ENCODE measurements at places on chromosomes 2 and 18.
A peak's percentile ranks its signal among the peaks of the same experiment; 100 is the strongest.

- DNase-seq, result no peak
Measured at GRCh38 chr2:219109471-219109870, 48.8 kb upstream of the IHH start.

DNA sequence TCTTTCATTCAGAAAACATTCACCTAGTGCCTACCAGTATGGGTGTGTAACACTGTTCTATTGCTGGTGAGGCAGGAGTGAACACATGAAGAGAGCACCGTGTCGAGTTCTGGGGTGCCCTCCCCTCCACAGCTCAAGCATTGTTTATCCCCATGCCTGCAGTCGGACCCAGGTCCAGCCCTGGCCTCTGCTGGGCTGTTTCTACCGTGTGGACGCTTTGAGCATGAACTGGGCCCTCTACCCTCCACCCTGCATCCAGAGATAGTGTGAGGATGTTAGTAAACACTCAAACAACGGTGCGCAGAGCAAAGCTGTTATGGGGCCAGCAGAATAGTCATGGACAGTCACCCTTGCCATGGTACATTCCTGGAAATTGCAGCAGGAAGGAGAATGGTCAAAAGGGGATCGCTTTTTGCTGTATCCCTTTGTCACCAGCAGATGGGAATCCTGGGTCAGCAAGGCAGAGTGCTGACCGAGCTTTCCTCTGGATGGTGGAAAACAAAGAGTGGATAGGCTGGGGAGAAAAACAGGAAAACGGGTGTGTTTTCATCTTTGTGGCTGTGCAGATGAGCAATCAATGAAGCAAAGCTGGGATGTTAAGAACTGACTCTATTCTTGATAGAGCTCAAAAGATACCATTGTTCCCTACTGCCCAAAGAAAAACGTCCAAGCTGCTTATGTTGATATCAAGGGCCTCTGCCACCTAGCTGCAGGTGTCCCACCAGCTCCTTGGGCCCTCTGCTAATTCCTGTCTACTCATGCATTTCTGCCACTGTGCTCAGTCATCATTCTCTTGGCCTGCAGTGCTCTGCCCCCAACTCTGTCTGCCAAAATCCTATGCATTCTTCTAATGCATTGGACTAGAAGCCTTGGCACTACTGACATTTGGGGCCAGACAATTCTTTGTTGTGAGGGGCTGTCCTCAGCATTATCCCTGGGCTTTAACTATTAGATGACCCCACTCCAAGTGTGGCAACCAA is 38.7 kb downstream of the REEP1 start:
- no peak for DNase-seq

DNA sequence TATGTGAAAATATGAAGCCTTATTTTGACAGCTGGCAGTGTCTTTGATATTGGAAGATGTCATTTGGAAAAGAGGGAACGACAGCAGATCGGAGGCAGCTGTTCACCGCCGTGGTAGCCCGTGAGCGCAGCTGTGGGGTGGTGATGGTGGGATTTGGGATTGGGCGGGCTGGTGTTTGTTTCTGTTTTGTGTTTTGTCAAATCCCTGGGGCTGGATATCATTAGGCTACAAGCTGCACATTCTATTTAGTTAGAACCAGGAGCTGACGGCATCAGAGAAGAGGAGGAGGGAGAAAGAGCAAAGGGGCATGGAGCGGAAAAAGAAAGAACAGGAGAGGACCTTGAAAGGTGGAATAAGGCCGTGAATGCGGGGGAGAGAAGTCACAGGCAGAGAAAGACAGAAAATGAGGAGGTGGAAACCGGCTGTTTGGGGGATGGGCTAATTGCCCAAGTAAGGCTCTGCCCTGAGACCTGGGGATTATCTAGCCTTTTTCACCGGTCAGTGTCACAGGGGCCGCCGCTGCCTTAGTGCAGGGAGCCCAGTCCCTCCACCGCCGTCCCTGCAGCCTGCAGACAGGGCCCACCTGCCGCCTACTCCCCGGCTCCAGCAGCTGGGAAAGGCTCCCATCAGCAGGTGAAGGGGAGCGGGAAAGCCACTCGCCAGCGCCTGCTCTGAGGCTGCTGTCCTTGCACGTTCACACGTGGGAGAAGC is 88.0 kb downstream of the ZCCHC2 start:
- no peak for DNase-seq

GRCh38 chr2:58289029-58289428 is 47.9 kb upstream of the FANCL start:
- DNase-seq, result no peak

DNA sequence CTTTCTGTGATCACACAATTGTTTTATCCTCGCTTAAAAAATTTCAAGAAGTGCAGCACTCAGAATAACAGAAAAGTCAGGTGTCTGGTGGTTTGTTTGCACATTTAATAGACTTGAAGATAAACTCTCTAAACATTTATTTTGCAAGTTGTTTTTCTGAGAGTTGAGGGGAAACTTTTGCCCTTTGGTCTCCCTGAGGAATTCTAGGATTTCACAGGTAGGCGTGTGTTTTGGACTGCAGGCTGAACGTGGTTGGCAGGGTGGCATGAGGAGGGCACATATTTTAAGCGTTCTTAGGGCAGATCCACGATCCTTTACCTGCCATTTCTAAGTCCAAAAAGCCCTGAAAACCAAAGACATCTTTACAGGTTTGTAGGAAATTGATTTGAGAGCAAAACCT is 188.6 kb downstream of the NEDD4L start:
- DNase-seq, result no peak

GRCh38 chr2:30055548-30055947 is 91.3 kb upstream of the YPEL5 start:
- no peak for DNase-seq

GRCh38 chr2:191961556-191961955 is 114.7 kb upstream of the CAVIN2 start:
- no peak for DNase-seq

- peak; percentile 50 for DNase-seq
Measured at GRCh38 chr2:138846216-138846821, 66.1 kb upstream of the NXPH2 start.

GRCh38 chr18:68150961-68151360 is 563.9 kb downstream of the TMX3 start:
- no peak for DNase-seq

- no peak for DNase-seq
Measured at GRCh38 chr2:130827502-130828251, 9.0 kb upstream of the ARHGEF4 start.

GRCh38 chr2:37561615-37562569 is 109.5 kb downstream of the CDC42EP3 start:
- DNase-seq, result peak; percentile 35

DNA sequence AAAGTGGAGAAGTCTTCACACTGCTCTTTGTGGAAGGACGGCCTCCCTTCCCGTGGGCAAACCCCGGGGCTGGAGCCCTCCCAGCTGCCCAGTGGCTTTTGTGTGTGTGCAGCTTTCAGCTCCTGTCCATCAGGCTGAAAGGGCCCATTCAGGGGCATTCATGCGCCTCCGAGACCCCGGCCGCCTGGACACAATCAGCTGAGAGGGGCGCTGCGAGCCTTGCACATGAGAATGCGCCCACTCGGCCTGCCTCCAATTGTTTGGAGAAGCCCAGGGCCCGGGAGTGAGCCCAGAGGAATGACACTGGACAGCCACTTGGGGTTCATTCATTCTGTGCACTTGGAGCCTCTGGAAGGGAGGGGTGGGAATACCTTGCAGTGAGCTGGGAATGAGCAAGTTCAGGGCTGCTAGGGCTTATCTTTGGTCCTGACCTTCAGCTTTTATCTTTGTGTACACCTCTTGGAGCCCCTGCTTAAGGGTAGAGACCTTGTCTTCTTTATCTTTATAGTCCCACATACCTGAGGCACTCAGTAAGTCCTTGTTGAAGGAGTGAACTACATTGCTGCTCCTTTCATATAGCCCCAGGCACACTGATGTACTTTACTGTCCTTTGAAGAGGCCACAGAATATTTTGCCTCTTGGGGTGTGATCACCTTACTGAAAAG is 56.5 kb downstream of the TCF7L1 start:
- DNase-seq, result no peak

- no peak for DNase-seq
Measured at GRCh38 chr2:9897331-9897737, 54.1 kb downstream of the TAF1B start.

GRCh38 chr18:75454022-75454795 is 26.7 kb upstream of the SMIM21 start:
- DNase-seq, result no peak

DNA sequence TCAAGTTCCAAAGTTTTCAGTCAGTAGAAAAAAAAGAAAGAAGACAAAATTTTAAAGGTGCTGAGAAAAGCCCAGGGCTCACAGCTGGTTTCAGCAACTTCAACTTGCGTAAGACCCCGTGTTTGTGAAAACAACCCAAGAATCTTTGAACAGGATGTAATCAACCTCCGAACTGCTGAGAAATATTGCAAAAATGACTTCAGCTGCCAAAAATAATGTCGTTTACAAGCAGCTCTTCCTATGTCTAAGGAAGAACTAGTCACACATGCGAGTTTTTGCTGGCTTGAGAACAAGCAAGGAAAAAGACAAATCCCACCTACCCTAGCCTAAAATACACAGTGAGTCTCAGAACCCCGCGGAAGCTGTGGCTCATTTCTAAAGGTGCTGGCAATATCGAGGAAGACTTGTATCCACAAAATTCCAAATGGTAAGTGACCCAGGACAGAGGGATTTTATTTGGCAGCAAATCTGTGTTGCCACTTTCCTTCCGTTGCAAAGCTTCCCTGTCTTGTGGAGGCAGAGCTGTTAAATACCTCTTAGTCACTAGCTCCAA is 59.8 kb upstream of the SLC8A1 start:
- DNase-seq, result no peak

DNA sequence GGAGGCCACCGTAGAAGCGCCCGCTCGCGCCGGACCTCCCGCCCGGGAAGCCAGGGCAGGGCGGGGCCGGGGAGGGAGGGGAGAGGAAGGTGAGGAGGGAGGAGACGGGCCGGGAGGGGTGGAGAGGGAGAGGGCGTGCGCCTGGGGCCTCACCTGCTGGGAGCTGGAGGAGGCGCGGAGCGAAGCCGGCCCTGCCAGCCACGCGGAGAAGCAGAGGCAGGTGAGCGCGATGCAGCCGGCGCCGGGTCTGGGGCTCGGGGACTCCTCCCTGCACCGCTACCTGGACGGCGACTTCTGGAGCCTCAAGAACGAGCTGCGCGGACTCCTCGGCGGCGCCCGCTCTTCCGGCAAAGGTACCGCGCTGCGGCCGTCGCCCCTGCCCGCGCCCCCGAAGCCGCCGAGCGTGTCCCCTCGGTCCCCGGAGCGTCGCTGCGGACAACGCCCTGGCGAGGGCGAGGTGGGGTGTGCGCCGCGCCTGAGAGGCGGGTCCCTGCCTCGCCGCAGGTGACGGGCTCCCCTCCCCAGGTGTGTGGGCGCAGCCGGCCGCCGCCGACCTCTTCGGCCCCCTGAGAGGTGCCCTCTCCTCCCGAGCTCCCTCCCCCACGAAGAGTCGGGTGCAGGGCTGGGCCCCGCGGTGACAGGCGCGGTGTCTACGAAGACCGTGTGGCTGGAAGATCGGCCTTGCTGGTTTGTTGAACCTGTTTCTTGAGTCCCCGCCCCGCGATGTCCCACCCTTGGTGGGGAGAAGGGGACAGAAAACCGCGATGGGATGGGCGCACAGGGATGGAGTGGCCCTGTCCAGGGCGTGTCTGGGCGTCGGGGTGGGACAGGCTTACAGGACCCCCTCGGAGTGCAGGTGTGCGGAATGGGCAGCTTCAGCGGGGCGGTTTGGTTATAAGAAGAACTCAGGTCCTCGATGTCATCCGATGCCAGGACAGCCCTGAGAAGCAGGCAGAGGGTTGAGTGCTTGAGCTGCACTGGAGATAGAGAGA is at the start of gene ACOXL:
Gene ACOXL (plus strand): TSS at position 152 of the 992 bp plus-strand sequence. CDS start 35,817 bp downstream, outside the sequence.
- DNase-seq, result no peak

DNA sequence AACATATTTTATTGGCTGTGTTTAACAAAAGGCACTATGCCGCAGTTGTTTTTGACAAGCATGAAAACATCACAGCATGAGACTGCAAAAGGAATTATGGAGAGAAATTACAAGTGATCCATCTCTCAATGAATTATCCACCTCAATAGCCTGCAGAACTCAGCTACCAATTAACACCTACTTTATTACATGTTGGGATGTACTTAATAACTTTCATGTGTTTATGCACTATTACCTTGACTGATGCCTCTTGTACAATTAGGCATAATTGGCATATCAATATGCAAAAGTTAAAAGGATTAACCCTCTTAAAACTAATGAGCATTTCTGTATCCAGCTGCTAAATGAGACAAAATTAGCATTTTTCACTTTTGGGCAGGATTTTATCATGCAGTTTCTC is 27.8 kb downstream of the ARHGAP15 start:
- DNase-seq, result no peak

GRCh38 chr2:198326431-198326830 is 522.0 kb downstream of the PLCL1 start:
- no peak for DNase-seq

DNA sequence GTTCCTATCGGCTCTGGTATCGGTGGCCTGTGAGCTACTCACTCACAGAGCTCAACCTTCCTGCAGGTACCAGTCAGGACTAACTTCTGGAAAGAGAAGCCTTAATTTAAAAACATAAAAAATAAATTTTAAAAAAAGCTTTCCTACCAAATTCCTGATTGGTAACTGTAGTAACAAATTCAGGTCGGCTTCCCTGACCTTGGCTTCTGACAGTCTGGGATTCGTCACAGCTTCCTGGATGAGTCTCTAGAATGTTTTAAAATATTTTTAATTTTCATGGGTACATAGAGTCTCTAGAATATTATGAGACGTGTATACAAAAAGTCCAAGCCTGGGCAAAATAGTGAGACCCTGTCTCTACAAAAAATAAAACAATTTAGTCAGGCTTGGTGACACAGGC is 45.0 kb upstream of the MTCL1 start:
- DNase-seq, result no peak

GRCh38 chr2:238108423-238109183 is 8.5 kb downstream of the ESPNL start:
- no peak for DNase-seq

DNA sequence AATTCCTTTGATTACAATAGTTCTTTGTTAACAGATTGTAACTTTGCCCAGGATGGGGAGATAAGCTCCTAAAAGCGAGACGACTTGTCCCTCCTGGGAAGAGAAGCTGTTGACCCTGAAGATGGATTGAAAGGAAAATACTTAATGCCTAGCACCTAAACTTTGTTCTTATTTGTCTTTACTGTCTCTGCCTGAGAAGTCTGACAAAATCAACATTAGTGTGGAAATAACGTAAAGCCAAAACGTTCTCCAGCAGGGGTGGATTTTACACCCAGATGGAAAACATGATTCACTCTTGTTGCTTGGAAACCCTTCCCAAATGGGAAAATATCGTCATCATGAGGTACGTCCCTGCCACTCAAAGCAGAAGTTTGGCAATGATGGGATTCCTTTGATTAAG is 450.1 kb downstream of the SLC4A3 start:
- DNase-seq, result no peak

GRCh38 chr2:2146969-2147900 is 183.8 kb downstream of the MYT1L start:
- no peak for DNase-seq

DNA sequence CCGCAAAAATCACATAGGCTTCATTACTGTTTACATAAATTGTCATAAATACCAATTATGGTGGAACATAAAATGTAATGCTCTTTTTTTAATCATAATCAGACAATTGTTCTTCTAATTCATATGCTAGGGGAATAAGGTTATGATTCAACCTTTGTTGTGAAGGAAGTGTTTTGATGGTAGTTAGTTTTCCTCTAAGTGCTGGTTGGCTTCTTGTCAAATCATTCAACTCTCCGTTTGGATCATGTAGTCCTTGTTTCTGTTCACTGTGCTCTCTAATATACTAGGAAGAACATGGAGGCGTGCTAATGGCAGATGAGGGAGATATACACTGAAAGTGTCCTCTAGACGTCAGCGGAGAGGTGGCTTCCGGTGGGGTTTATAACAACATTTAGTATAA is 1938.0 kb upstream of the PIK3C3 start:
- DNase-seq, result no peak

Data from SK-N-MC (cell line).